ENCODE measurements at places on chromosomes 5 and 9.
A peak's percentile ranks its signal among the peaks of the same experiment; 100 is the strongest.

GRCh38 chr5:169551696-169552095 is 31.9 kb upstream of the SPDL1 start:
- no peak for DNase-seq

DNA sequence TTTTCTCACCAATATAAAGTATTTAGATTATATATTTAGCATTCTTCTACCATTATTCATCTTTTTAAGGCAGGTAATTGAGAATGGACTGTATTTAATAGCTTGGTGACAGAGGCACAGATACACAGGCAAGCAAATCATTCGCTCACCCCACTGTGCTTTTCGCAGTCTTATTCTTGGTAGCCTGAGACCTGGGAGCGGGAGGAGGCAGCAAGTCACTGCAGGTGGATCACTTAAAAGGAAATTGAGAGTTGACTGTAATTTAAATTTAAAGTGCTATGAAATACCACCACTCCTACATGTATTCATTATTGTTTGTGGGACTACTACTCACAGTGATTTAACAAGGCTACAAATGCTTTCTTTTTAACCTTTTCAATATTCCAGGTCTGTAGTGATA is 9.7 kb downstream of the RICTOR start:
- no peak for DNase-seq

- DNase-seq: no peak
Measured at GRCh38 chr5:151182976-151183375, 25.4 kb upstream of the ANXA6 start.

- no peak for DNase-seq
Measured at GRCh38 chr9:105341434-105342146, 97.1 kb downstream of the SLC44A1 start.

DNA sequence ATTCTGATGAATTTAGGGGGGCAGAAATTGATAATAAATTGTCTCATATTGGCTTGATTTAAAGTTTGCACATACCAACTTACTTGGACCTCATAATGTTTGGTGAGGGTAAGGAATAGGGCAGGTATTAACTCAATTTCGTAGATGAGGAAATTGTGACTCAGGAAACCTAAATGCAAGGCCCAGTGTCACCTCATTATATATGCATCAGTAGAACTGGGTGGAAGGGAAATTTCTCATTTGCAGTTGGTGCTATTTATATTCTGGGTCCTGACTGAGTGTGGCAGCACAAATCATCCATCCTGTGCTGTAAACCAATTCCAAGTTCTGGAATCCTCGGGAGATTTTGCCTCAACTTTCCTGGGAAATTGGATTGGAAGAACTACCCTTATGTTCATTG is 103.0 kb downstream of the SPATA31D1 start:
- no peak for DNase-seq

- no peak for DNase-seq
Measured at GRCh38 chr5:39892708-39893107, 467.9 kb upstream of the DAB2 start.

DNA sequence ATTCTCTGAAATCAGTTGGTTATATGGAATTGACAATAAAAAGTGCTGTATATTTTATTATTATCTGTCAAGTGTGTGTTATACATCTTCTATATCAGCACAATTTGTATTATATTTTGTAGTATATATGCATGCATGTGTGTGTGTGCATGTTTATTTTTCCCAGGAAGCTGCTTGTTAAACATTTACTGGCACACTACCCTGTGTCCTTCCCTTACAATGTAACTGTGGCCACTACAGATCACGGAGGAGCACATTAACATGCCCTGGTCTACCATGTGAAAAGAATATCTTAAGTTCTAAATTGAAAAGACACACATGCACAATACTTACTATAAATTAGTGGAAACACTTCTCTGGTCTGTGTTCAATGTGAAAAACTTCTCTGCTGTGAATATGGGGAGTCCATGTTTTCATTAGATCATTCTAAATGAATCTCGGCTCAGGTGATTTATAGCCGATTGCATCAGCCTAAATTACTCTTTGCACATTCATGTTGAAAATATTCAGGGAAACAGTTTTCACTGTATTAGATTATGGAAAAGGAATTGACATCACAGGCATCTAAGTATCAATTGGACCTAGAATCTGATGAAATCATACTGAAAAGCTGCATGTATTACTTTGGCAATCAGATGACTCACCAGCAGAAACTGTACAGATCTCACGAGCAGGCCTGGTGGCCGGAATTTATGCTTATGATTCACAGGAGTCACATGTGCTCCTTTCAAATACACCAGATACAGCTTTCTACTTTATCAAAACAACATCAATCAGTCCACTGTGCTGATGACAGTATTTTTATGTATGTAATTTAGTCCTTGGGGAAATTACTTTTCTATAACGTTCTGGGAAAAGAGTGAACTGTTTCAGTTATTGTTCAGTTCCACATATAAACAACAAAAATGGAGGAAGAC is 39.4 kb downstream of the LURAP1L start:
- peak; percentile 56 for DNase-seq

DNA sequence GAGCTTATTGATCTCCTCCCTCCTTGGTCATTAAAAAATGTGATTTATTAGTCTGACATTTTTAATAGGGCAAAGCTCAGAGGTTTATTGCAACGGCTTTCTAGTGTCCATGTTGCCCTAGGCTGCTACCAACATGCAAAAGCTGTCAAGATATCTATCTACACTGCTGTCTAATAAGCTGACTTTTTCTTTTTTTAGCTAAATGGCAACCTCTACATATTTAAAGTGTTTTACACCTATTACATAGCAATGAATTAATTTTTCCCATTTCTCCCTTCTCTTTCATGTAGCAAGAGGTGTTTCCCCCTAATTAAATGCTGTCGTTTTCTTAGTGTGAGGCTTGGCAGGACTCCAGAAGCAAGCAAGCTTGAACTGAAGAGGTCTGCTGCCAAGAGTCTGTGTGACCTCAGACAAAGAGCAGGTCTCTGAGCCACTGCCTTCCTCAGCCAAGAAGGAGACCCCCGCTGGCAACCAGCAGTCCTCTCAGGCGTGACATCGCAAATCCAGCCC is 79.4 kb downstream of the GAS1 start:
- no peak for DNase-seq
